ENCODE measurements at places on chromosomes 5 and 9.

DNA sequence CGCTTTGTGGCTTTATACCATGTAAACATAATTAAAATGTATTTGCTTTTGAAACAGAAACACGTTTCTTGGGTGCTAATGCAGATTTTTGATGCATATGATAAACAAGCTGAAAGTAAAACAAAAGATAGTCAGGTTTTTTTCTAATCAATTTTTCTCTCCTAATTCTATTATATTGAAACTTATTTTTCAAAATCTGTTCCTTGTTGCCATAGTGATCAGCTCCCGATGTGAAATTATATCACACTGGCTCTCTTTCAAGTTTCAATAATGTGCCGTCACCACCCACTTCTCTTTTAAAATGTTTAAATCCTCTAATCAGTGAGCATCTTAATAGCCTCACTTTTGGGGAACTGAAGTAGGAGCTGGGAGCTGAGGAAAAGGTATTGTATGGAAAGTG lies 36.4 kb upstream of the DAPK1 start:
- no peak for DNase-seq

GRCh38 chr5:174571662-174572397 lies 152.6 kb upstream of the MSX2 start:
- DNase-seq: no peak

- DNase-seq: no peak
Measured at GRCh38 chr9:4927043-4927471, 58.0 kb upstream of the JAK2 start.

- DNase-seq: no peak
Measured at GRCh38 chr9:22383718-22384117, 62.9 kb upstream of the DMRTA1 start.

DNA sequence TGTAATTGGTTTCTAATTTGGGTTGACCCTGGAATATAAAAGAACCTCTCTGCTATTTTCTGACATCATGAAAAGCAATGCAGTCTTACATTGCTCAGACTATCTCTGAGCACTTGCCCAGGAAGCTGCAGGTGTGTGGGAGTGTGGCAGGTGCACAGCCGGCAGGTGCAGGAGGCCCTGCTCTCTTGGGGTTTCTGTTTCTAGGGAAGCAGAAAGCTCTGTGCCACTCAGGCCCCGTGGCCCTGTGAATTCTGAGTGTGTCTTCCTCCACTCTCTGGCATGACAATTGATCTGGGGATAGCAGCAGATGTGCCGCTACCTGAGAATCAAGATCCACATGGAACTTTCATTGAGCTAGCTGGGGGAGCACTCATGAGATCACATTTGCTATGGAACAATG lies 45.7 kb upstream of the IRX2 start:
- peak; percentile 98 for DNase-seq

GRCh38 chr5:55724281-55724680 lies 12.2 kb upstream of the SLC38A9 start:
- DNase-seq: no peak

DNA sequence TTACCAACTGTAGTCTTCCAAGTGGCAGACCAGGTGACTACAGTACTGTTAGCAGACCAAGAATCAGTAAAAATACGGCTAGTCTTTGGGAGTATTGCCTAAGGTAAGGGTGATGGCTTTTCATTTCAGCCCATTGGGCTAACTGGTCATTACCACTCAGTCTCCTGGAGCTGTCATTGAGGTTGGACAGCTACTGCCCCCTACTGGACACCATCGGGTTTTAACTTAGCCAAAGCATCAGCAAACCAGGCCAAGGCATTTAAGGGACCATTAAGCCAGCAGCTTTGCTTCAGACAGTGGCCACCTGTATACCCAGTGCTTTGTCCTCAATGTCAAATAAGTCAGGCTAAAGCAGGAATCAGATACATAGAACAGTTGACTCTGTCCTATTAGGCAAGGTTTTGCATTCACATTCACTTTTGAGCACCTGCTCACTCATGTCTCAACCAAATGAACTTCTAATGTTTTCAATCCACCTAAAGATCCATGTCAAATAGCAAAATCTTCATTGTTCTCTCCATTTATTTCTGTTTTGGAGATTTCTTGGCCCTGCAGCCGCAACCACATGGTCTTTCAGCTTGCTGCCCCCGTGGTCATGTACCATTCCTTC lies 117.2 kb downstream of the INVS start:
- DNase-seq: no peak

DNA sequence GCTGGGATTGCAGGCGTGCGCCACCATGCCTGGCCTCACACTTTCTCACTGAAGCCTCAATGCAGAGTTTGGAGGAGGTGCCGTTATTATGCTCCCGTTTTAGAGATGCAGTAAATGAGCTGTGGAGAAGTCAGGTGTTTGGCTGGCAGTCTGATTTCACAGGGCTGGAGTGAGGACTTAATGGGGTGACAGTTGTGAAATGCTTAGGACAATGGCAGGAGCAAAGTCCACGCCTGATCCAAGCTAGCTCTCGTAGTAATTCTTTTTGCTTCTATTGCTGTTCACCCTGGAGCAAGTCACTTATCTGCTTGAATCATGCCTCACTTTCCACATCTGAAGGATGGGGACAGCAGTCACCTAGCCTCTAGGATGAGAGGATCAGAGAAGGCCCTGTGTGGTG lies 21.8 kb downstream of the UNC5A start:
- DNase-seq: no peak

Data from NCI-H2171 (cell line).